ENCODE measurements at places on chromosomes 5 and 9. TPM values are rescaled to one million over a fixed set of nuclear protein-coding genes. Genes with fewer than 3 reads are reported as not detected.

- no peak for DNase-seq
- H3K27me3 ChIP-seq: no peaks in the 10 kb centered on the region
- H3K36me3 ChIP-seq: no peaks in the 10 kb centered on the region
- H3K4me1 ChIP-seq: peaks cover 3% of the 10 kb centered on the region
- no peak overlapping the region for H3K4me3 ChIP-seq
Measured at GRCh38 chr9:16307626-16308195, 562.8 kb downstream of the BNC2 start.

GRCh38 chr5:67942421-67942820 lies 273.1 kb upstream of the PIK3R1 start:
- no peak for DNase-seq
- no peak overlapping the region for H3K27ac ChIP-seq
- H3K4me1 ChIP-seq: no peaks in the 10 kb centered on the region
- H3K27me3 ChIP-seq: no peaks in the 10 kb centered on the region

DNA sequence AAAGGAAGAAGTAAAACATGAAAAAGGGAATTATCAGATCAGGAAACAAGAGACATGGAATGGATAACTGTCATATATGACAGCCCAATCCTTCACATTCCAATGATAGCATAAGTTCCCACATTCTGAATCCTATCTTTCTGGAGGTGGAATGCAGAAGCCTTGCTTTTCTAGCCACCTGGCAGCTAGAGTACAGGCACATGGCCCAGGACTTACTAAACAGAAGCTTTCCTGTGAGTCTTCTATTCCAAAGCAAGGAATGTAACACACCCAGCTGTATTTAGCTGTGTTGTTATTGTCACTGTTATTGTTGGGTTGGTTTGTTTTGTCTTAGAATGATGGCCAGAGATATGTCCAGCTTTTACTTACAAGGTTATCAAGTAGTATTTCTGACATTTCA lies 780.5 kb upstream of the ZNF608 start:
- H3K4me3 ChIP-seq: no peak overlapping the region
- peaks cover 10% of the 10 kb centered on the region for H3K4me1 ChIP-seq
- no peak overlapping the region for H3K27ac ChIP-seq
- no peaks in the 10 kb centered on the region for H3K27me3 ChIP-seq

DNA sequence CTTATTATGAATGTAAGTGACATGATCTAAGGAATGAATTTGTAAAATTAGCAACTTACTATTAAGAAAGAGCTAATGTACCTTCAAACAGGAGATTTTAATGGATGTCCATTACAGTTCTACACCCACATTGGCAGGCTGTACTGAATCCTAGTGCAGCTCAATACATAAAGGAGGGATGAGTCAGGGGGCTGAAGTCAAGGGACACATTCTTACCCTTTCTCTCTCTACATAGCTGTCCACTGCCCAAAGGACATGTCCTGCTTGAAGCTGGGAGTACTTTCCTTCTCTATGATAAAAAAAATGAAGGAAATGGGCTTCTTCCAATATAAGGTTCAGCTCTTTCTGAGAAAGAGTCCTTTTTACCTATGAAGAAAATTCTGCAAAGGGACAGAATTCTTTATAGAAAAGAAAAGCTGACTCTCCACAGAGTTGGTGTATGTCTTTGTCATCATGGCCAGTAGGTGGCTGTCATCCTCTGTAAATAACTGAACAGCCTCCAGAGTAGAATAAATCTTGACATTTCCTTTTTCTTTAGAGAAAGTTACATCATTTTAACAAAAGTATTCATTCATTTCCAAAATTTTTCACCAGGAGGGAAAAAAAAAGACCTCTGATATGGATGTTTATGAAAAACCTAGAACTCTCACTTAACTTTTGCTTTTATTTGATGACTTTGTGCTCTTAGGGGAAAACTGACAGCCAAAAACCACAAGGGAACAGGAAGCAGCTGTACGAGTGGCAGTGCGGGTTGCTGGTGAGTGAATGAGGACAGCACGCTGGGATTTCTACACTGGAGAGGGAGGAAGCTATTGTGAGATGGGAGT lies 13.1 kb upstream of the IFNA14 start:
- H3K27ac ChIP-seq: no peak overlapping the region
- H3K36me3 ChIP-seq: no peaks in the 10 kb centered on the region
- peak; percentile 30 for DNase-seq
- no peaks in the 10 kb centered on the region for H3K4me1 ChIP-seq
- H3K27me3 ChIP-seq: peaks cover 18% of the 10 kb centered on the region
- no peak overlapping the region for H3K4me3 ChIP-seq

The CAMK4 gene
- not detected for total RNA-seq

- H3K4me1 ChIP-seq: no peaks in the 10 kb centered on the region
- no peak overlapping the region for H3K27ac ChIP-seq
- no peak overlapping the region for H3K4me3 ChIP-seq
- peaks cover 21% of the 10 kb centered on the region for H3K36me3 ChIP-seq
- H3K27me3 ChIP-seq: no peaks in the 10 kb centered on the region
Measured at GRCh38 chr5:123599171-123599570, 87.2 kb downstream of the CSNK1G3 start.

- no peak overlapping the region for H3K27ac ChIP-seq
- H3K4me3 ChIP-seq: no peak overlapping the region
- DNase-seq: no peak
- H3K27me3 ChIP-seq: no peaks in the 10 kb centered on the region
- no peaks in the 10 kb centered on the region for H3K4me1 ChIP-seq
Measured at GRCh38 chr9:81113453-81114124, 575.8 kb downstream of the TLE1 start.
